ENCODE measurements at places on chromosomes 16 and 17. TPM values are rescaled to one million over a fixed set of nuclear protein-coding genes. Genes with fewer than 3 reads are reported as not detected.
A peak's percentile ranks its signal among the peaks of the same experiment; 100 is the strongest.

DNA sequence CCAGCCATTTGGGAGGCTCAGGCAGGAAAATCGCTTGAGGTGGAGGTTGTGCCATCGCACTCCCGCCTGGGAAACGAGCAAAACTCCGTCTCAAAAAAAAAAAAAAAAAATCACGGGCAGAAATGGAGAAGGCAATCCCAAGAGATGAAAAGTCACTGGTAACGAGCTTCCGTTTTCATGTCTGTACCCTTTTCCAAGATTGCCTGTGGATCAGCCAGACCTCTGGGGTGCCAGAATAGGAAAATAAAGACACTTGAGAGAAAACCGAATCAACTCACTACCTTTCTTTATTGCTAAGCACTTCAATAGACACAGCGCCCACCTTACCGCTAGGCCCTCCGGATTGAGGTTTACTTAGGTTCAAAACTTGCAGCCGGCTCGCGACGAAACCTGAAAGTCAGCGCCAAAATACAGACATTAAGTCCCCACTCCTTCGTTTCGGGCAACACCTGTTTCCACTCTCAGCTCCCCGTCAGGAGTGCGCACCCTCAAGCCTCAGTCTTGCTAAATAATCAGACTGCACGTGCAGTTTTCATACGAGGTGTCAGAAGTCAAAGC is 970 bp upstream of the TRAF7 start:
- DNase-seq: no peak

GRCh38 chr17:57939797-57940196 is 15.4 kb downstream of the CUEDC1 start:
- DNase-seq: peak; percentile 64

The ITGAE gene
- total RNA-seq: 12.2 TPM

The ST6GALNAC1 gene
- total RNA-seq: 3.8 TPM

The PLLP gene
- total RNA-seq: 3.1 TPM

- no peak for DNase-seq
These were observed 6.2 kb upstream of the HEXIM2 start for GRCh38 chr17:45155483-45155882.

The MATCAP1 gene
- 12.4 TPM for total RNA-seq

GRCh38 chr17:28325211-28325610 is 6.2 kb downstream of the TMEM97 start:
- DNase-seq: no peak
